Stimulated activated CD8-positive, alpha-beta memory T cell treated with anti-CD3 and anti-CD28 coated beads, Interleukin-4, amount 100 ng/mL, for 1 hour (primary cell): ENCODE measurements at places on chromosomes 16 and 17.

DNA sequence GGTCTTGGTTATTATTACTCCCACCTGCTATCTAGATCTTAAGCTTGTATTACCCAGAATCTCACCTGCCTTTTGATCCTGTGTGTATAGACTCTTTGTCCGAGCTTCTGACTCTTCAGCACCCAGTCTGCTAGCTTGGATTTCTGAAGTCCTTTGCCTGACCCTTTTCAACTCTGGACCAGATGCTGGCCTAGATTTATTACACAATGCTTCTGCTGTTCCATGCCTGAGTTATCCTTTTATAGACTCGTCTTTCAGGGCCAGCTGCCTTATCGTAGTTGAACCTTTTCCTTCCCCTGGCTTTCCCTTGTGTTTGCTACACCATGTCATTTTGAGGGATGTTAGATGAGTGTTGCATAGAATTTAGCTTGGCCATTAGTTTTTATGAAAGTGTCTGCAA lies 32.6 kb downstream of the RHOT1 start:
- DNase-seq = no peak

- no peak for DNase-seq
Measured at GRCh38 chr17:40038882-40039513, 15.2 kb downstream of the MED24 start.

DNA sequence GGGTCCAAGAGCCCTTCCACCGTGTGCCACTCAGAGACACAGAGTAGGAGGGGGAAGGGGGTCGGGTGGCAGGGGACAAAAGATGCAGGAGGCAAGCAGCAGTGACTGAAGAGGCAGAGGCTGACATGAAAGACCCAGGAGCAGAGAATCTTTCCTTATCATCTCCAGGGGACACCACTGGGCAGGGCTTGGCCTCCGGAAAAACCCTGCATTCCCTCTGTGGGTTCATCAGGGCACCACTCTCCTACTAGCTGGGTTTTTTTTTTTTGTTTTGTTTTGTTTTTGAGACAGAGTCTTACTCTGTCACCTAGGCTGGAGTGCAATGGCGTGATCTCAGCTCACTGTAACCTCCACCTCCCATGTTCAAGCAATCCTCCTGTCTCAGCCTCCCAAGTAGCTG lies 2.1 kb upstream of the STX4 start:
- DNase-seq = no peak

DNA sequence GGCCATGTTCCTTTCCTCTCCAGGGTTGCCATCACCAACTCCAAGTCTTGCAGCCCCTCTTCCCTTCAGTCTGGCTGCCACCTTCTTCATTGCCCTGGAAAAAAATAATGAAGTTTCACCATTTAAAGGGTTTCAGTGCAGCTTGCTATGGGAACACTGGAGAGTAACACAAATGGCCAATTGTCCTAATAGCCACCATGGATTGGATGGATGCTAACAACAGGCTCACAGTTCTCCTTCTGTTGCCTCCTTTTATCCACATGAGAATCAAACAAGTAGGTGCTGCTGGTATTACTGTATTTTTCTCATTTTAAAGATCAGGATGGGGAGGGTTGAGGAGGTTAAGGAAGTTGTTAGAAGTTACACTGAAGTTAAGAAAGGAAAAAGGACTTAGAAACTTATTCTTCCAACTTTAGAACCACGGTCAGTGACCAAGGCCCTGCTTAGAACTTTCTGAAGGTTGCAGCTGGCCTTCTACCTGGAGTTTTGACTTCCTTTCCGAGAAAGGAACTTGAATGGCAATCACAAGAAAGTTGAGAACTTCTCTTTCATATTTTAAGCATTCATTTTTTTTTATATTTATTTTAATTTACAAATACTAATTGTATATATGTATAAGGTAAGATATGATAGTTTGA lies 198.0 kb upstream of the MAF start:
- DNase-seq = no peak

DNA sequence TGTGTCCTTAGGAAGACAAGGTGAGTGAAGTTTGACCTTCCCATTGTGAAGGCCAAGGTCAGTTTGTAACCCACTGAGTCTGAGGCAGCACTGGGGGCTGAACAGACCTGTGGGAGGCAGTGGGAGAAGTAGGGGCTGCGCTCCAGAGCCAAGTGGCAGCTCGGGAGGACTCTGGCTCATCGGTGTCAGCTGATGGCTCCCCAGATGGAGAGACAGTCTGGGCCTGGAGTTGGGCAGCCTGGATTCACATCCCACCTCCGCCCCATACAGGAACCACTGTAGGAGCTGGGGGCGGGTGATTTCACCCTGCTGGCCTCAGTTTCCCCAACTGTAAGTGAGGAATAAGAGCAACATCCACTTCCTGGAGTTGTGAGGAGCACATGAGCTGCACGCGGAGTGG lies 128.4 kb downstream of the FOXL1 start:
- DNase-seq = no peak

GRCh38 chr16:64148356-64148755 lies 973.5 kb downstream of the CDH11 start:
- no peak for DNase-seq

DNA sequence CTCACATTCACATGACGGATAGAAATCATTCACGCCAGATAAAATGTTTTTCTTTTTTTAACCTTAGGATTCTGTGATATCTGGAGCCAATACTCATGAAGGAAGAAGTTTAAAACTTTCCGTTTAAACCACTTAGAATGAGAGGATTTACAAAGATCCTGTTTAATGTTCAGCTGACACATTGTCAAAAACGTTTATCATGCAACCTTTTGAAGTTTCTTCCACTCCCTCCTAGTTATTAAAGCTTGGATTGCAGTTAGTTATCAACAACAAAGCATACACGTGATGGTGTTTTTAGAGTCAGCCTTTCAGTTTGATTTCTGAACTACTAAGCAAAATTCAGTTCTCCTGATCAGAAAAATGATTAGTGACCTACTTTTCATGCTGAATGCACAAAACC lies 143.3 kb upstream of the AXIN2 start:
- no peak for DNase-seq

DNA sequence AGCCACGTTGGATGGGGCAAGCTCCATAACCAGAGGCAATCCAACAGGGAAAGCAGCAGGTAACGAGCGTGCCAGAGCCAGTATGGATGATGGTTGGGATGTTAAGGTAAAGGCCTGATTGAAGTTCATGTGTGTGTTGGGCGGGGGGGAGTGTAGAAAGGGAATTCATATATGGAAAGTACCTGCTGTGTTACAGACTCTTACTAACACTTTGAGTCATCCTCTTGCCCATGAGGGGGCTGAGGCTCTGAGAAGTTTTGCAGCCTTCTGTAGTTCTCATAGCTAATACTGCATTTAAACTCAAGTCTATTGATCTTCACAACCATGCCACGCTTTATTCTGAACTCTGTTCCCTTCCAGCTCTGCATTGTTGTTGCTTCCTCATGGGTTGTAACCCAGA lies 28.5 kb downstream of the SYCE1L start:
- no peak for DNase-seq

DNA sequence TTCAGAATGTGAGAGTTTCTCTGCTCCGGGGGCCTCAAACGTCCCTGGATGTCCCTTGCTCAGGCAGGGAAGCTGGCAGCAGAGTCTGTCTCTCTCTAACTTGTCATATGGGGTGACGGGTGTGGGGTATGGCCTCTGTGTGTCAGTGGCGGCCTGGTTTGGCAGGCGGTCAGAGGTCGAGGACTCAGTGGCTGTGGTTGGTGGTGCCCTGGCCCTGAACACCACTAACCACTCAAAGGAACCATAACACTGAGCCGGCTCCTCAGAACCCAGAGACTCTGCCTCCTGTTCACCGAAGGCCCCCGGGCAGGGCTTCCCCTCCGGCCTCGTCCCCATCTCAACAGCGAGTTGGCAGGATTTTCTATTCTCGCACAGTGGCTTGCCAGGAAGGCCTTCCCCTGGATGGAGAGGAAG lies 677 bp downstream of the P2RX1 start:
- no peak for DNase-seq

GRCh38 chr16:8708536-8708935 lies 34.1 kb downstream of the ABAT start:
- no peak for DNase-seq

- no peak for DNase-seq
Measured at GRCh38 chr17:57477522-57478362, 221.4 kb downstream of the MSI2 start.

- DNase-seq = no peak
Measured at GRCh38 chr17:66945147-66945835, 19.2 kb upstream of the CACNG4 start.

DNA sequence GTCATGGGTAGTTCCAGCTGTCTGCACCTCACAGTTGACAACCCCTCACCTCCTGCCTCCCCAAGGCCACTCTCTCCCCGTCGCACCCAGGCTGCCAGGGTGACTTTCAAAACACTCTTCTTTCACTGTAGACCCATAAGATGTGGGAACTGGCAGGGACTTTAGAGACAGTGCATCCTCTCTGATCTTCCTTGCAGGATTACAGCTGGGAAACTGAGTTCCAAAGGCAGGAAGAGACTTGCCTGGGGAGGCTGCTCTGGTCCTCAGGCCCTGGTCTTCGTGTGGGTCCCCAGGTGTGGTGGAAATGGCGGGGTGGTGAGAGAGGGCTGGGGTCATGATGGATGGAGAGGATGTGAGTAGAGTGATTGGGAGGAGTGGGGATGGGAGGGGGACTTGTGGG lies 21.9 kb upstream of the NKD1 start:
- no peak for DNase-seq

DNA sequence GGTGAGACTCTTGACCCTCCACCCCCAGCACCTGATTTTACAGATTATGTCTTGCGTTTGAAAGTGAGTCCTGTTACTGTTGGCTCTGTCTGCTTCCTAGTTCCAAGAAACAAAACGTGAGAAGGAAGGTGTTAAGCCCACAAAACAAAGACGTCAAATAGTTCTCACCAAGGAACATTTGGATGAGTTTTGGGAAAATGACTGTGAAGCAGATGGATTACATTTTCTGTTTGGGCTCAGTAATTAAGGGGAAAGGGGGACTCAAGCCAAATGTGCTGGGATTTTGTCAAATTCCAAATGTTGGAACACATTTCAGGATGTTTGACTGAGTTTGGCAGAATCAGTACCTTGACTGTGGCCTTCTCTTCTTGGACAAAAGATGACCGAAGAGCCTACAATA lies 71.2 kb downstream of the PCTP start:
- DNase-seq = no peak

GRCh38 chr17:51046514-51047384 lies 73.9 kb downstream of the SPAG9 start:
- no peak for DNase-seq

- no peak for DNase-seq
Measured at GRCh38 chr17:42623732-42624596, 14.5 kb downstream of the TUBG1 start.

GRCh38 chr17:14525551-14526455 lies 224.9 kb downstream of the HS3ST3B1 start:
- DNase-seq = no peak

DNA sequence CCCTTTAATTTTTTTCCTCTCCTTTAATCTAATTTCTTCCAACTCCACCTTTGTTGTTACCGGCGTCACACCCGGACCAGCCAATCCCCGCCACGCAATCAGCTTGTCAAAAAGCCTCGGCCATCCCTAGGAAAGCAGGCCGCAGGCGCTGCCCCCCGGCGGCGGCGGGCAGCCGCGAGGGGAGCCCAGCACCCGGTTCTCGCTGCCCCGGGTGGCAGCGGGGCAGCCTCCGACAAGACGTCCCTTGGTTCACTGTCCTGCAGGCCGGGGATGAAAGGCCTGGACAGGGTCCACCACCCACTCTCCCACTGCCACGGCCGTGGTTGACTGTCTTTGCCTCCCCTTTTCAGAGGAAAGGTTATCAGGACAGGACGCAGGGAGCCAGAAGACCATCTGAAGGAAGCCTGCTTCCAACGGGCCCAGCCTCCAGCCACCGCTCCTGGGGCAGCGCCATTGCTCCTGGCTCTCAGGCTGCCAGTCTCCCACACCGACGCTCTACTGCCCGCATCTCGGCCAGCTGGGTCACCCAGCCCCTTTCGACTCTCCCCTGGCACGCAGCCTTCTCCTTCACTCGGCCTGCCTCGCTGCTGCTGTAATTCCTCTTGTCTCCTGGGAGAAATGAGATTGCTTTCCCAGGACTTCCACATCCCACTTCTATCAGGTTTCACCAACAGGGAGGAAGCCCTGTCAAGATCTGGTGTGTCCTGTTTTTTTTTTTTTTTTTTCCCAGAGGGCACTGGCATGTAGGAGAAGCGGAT lies 2.8 kb upstream of the UBTF start:
- DNase-seq = no peak

- no peak for DNase-seq
Measured at GRCh38 chr17:29930409-29931010, 482 bp upstream of the SSH2 start.

DNA sequence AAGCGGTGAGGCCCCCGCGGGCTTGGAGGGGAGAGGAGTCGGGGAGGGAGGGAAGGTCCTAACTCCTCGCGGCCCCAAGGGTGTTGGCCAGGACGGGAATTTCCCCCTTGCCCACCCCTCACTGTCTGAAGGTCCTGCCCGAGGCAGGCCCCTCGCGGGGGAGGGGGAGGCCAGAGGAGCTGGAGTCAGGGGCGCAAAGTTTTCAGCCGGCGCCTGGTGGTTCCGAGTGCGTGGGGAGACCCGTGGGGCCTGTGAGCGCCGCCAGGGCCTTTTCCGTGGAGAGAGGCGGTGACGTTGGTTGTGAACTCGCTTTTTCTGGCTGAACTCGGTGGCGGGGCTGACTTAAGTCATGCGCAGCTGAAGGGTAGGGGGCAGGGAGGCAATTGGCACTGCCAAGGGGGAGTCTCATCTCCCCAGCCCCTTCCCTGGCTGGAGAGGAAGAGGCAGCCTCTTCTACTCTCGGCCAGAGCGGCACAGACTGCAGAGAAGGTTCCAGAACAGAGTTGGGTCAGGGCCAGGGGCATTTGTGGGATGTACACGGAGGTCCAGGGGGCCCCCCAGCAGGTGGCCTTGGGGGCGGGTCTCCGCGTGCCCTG lies 1.5 kb downstream of the CACNA1H start:
- no peak for DNase-seq

GRCh38 chr16:17759451-17760390 lies 289.0 kb upstream of the XYLT1 start:
- no peak for DNase-seq

GRCh38 chr16:68084504-68085258 lies 489 bp upstream of the NFATC3 start:
- peak; percentile 74 for DNase-seq

- DNase-seq = no peak
Measured at GRCh38 chr17:47633996-47634395, 15.7 kb upstream of the KPNB1 start.

- no peak for DNase-seq
Measured at GRCh38 chr16:53865494-53865863, 161.5 kb downstream of the FTO start.

DNA sequence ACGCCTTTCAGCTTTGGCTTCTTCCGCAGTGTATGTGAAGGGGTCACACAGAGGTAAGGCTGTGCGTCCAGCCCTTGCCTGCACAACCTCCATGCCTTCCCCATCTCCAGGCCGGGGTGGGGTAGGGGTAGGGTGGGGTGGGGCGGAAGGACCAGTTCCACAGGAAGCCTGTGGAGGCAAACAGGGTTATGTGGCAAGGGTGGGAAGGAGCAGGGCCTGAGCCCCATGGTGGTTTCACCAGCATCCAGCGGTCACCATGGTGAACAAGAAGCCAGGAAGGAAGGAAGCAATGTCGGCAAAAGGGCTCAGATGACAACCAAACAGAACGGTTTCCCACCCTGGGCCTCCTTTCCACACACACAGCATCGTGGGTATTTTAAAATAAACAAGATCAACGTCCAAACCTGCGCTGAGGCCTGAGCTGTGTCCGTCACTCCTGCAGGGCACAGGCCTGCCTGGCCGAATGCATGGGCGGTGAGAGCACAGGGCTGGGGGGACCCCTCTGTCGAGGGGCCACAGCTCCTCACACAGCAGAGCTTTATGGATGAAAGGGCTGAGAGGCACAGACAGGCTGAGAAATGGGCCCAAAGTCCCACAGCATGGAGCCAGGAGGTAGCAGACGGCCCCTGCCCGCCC lies 80.5 kb downstream of the ZNF778 start:
- no peak for DNase-seq

GRCh38 chr17:79737922-79738578 lies 7.3 kb downstream of the ENPP7 start:
- DNase-seq = no peak
